ENCODE measurements at places on chromosomes 7 and 10. TPM values are rescaled to one million over a fixed set of nuclear protein-coding genes. Genes with fewer than 3 reads are reported as not detected.

ASAH2 gene
- total RNA-seq = 2.5 TPM

SPDYE2B gene
- total RNA-seq = not detected

PRF1 gene
- 20.9 TPM for total RNA-seq

MRM2 gene
- 8.3 TPM for total RNA-seq

GPR15LG gene
- 98.0 TPM for total RNA-seq

GRCh38 chr7:137443616-137444015 is 100.1 kb upstream of the PTN start:
- no peak for DNase-seq

- no peak for DNase-seq
These were observed 278.7 kb downstream of the DOCK4 start for GRCh38 chr7:111927353-111928019.

DNA sequence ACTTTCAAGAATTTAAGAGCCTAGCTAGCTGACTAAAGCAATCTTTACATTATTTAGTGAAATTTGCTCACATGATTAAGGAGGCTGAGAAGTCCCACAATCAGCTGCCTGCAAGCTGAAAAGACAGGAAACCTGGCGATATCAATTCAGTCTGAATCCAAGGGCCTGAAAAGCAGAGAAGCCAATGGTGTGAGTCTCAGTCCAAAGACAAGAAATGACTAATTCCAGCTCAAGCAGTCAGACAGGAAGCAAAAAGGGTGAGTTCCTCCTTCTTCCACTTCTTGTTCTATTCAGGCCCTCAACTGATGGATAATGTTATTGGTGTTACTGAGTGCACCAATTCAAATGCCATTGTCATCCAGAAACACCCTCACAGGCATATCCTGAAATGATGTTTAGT is 1231.6 kb upstream of the CELF2 start:
- DNase-seq = no peak

GRCh38 chr10:20986049-20986448 is 88.9 kb upstream of the NEBL start:
- no peak for DNase-seq

DNA sequence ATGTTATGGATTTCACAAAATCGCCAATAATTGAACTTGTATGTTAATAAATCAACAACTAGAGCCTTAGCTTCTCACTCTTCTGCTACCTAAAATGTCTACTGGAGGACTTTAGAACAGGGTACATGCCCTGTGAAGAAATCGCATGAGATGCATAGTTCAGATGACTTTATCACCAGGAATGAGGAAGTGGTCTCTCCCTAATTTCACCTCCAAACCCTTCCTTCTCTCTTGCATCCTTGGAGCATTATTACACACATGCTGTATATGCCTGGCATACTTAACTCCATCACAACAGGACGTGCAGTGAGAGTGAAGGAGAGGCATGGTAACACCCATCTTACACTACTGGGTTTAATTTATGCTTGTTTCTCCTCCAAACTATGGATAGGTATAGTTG is 27.8 kb downstream of the RHEB start:
- DNase-seq = no peak

GRCh38 chr10:110617425-110618229 is 26.5 kb upstream of the RBM20 start:
- DNase-seq = no peak

- no peak for DNase-seq
These were observed 760.0 kb upstream of the SORCS1 start for GRCh38 chr10:107924458-107924857.

GRCh38 chr7:106277976-106278375 is 6.8 kb downstream of the NAMPT start:
- DNase-seq = no peak

Data from vagina (tissue), 2 donors.